ENCODE measurements at places on chromosomes 7 and 10.

DNA sequence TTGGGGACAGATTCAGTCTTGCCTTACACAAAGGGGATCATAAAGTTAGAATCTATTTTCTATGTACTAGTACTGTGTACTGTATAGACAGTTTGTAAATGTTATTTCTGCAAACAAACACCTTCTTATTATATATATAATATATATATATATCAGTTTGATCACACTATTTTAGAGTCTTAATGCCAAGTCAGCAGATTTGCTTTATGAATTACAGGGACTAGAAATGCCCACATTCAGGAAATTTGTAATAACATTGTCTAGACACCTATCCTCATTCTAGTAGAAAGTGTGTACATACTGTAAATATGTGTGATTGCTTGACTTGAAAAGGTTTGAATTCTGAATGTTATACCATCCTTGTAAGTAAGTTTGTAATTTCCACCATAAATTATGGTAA, 111.2 kb downstream of the NSUN6 start:
- DNase-seq: no peak

GRCh38 chr7:74059681-74060588, 23.7 kb upstream of the LIMK1 start:
- DNase-seq: no peak

GRCh38 chr7:93315896-93316295, 83.7 kb downstream of the VPS50 start:
- no peak for DNase-seq

GRCh38 chr10:125928928-125929585, 32.7 kb downstream of the FANK1 start:
- DNase-seq: no peak

DNA sequence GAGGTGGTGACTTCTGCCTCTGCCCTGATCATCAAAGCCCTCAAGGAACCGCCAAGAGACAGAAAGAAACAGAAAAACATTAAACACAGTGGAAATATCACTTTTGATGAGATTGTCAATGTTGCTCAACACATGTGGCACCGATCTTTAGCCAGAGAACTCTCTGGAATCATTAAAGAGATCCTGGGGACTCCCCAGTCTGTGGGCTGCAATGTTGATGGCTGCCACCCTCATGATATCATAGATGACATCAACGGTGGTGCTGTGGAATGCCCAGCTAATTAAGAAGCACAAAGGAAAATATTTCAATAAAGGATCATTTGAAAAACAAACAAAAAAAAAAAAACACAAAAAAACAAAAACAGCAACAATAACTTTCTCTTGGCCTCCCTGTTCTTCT, 59.5 kb upstream of the TOMM7 start:
- DNase-seq: no peak

GRCh38 chr7:30713392-30713791, 31.1 kb upstream of the CRHR2 start:
- no peak for DNase-seq

DNA sequence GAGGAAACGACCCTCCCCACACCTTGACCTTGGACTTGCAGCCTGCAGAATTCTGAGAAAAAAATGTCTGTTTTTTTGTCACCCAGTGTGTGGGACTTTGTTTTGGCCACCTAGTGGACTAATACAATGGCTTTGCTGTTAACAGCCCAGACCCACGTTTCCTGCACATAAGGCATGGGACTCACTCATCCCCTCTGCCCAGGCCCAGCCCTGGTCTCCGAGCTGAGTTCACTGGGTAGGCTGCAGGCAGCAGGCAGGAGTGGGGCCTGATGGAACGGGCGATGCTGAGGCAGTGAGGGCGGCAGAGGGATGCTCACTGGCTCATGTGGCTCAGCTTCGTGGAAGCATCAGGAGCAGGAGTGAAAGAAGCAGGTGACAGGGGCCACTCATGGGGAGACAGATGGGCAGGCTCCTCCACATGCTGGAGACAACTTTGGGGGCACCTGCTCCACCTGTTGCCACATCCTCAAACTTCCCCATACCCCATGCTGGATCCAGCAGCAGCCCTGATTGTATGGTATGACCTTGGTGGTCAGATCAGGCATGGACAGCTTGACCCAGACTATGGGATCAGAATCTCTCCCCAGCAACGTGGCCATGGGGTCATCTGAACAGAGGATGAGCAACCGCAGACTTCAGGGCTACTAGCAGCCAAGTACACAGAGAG, 65.8 kb upstream of the ANTXRL start:
- no peak for DNase-seq

DNA sequence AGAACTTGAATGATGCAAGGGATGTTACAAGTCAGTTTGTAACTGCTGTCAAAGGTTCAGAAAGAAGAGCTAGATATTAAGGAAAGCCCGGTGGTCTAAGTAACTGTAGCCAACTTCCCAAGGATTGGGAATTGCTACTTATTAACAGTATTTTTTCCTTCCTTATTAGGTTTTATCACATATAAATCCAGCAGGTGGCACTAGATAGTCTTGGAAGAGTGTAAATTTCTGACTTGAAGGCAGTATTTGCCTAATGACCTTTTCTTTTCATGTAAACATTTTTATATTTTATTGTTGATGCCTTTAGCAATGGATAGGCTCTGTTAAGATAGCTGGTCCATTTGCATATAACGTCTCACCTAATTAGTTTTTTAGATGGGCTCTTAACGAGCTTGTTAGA, 51.2 kb downstream of the ANLN start:
- no peak for DNase-seq

GRCh38 chr10:113494761-113495160, 58.1 kb upstream of the HABP2 start:
- DNase-seq: no peak

DNA sequence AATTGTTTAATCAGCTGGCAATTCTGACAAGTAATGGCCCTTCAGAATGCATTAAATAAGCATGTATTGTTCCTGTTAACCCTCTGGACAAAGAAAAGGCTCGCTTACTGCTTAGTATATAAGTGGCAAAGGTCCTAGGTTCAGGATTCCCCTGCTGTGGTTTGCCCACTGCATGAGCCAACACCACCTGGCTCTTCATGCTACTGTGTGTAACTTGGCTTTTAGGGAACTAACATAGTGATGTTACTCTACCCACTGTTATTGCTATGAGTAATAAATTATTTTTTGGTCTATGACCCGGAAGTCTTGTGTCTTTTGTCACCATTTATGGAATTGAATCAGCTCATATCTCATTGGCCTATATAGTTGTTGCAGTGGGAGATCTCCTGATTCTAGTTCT, 791.7 kb upstream of the PHF14 start:
- no peak for DNase-seq

- DNase-seq: no peak
Measured at GRCh38 chr10:13049774-13050420, 48.4 kb upstream of the CCDC3 start.

DNA sequence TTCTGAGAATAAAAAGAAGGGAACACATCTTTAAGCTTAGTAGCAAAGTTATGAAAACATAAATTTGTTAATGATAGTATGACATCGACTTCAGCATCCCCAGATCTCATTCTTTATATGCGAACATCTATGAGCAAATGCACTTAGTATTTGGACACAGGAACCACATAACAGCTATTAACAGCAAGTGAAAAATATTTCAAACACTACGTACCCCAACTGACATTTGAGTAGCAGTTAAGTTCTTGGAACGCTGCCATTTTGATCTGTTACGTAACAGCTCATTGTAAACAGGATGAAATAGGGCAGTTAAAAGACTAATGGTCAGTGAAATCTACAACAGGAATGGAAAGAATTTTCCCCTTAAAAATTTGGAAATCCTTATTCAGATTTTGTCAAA, 428.9 kb downstream of the TNS3 start:
- DNase-seq: no peak

DNA sequence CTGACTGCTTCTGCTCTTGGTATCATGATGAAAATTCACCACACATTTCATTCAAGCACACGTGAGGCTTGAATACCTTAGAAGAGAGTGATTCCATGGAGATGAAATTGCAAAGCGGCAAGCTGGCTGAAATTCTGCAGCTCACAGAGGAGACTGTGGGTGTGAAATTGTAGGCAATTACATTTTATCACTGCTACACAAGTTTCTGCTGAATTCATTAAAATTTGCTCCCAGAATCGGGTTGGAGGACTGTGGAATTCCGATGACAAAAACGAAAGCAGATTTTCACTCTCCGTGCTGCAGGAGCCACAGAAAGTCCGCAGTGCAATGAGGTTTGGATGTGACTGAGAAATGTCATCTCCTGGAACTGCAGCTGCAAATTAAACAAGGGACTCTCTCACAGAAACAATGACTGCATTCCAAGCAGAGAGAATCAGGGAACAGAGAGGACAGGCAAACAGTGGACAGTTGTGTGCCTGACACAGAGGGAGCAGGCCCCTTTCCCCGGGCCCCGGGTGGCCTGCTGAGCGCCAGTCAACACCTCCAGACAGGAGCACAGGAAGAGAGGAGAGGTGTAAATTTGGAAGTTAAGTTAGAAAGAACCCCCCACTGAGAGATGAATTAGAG, 109.1 kb downstream of the C10orf90 start:
- DNase-seq: peak; percentile 65

- DNase-seq: no peak
Measured at GRCh38 chr10:35600193-35600592, 4.9 kb upstream of the GJD4 start.

DNA sequence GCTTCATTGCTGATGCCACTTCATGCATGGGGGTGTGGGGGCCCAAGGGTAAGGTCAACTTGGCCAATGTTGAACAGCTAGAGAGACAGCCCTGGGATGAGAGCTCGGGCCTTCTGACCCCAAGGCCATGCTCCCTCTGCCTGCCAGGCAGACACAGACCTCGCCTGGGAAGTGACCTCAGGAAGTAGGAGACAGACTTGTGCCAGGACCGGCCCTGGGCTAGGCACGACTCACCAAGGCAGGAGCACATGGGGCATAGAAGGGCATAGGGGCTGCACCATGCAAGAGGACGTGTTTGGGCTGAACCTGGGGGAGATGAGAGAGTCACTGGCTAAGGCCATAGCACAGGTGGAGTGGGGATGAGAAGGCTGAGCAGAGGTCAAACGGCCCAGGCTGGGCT, 27.1 kb downstream of the ZCCHC24 start:
- DNase-seq: no peak

DNA sequence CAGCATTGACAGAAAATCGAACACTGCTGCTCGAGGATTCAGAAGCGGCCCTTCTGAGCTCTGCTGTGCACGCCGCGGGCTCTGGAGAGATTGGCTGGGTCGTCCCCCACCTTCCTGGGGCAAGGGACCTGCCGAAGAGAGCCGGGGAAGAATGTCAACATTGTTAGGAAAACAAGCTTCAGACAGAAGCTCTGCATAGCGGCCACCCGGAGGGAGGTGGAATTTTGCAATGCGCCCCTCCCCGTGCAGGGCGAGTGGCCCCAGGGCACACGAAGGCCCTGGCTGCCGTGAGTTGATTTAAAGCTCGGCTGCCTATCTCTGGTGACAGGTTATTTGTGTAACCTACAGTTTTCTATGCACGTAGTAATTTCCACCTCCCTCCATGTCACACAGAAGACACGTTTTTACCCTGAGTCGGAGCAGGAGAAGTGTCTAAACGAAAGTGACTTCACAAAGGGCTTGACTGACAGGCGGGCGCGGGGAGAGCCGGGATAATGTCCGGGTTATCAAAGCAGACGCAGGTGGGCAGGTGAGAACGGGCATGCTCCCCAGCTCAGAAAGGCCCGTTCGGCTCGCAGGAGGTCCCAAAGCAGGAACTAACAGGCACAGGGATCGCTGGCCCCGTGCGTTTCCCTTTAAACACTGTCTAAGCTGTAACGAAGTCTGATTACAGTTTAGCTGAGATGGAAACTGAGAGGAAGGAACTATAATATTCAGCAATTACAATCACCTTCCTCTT, 84.6 kb downstream of the PDGFA start:
- DNase-seq: no peak

DNA sequence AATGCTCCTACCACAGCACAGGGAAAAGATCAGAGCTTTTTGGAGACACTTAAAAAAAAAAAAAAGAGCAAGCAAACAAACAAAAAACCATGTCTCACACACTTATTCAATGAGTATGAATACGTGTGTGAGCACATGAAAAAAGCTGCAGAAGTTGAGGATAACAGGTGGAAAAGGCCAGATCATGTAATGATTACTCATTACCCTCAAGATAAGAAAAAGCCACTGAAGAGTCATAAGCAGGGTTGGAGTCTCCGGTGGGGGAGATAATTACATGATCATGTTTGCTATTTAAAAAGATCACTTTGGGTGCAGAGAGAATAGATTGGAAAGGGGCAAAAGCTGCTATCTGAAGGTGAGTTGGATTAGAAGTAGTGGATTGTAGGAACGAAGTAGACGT, 77.0 kb downstream of the POU6F2 start:
- no peak for DNase-seq

DNA sequence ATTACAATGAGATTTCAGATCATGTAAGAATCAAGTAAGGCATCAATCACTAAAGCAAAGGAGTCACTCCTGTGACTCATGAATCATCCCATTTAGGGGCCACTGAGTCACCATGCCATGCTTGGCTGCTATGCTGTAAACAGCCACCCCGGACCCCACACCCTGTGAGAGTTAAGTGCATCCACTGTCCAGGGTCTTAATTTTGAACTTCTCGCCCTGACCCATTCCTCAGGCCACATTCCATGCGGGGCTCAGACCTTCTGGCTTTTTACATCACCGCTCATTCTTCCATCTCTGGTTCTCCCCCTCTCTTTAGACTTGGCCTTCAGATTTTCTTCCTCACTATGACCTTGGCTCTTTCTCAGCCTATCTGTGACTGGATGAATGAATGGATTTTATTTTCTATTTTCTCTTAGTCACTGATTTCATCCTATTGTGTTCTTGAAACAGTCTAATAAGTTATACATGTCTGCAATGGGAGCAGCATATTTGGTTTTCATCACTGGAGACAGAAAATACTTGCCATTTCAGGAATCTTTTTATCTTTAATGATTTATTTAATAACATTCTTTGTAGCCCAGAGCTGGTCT, 239.6 kb downstream of the SKIDA1 start:
- DNase-seq: no peak

DNA sequence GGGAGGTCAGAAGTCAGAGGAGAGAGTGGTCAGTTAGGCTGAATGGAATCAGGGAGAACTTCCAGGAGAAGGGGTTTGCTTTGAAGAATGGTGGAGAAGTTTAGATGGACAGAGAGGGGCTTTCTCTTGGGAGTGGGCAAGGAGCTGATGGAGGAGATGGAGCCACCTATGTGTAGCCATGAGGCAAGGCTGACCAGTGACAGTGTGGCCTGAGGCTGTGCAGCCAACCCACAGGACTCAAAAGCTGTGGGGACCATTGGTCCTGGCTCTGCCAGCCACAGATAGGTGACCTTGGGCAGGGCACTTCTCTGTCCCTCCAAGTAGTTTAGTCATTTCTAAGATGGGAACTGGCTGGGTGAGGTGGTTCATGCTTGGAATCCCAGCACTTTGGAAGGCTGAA, 18.7 kb downstream of the NEURL1 start:
- no peak for DNase-seq

GRCh38 chr7:82430500-82431465, 12.8 kb downstream of the CACNA2D1 start:
- no peak for DNase-seq

DNA sequence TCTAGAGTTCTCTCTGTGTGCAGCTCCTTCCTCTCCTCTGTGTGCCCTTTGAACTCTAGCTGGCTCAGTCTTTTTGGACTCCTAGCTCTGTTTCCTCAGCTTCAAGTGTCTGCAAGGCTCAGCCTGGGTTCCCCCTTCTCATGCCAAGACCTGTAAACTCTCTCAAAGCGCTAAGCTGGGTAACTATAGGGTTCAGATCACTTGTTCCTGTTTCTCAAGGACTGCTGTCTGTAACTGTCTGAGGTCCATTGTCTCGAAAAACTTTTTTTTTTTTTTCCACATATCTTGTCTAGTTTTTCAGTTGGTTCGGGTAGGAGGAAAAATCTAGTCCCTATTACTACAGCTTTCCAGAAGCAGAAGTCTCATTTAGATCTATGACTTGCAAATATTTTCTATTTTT, 46.6 kb upstream of the PPP1R17 start:
- DNase-seq: no peak
